ENCODE measurements at places on chromosomes 4 and X.
A peak's percentile ranks its signal among the peaks of the same experiment; 100 is the strongest.

- DNase-seq = no peak
These were observed 90.1 kb upstream of the EFHC2 start for GRCh38 chrX:44433556-44433955.

GRCh38 chrX:78555401-78555980 is 103.6 kb downstream of the RTL3 start:
- peak; percentile 7 for DNase-seq

DNA sequence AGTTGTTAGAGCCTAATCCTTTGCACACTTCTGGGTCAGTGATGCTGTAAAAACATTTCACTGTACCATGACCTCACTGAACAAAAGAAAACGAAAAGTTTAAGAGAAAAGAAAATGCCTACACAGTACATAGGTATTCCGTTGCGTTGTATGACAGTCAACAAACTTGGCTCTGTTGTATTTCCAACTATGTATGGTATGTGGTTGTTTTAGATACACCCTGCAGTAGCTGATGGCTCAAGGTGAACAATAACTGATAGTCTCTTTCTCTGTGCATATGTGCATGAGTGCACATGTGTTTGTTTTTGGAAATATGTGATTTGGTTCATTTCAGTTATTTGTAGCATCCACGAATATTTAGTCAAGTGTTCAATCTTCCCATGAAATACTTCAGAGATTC is 176.0 kb downstream of the BMPR1B start:
- no peak for DNase-seq

DNA sequence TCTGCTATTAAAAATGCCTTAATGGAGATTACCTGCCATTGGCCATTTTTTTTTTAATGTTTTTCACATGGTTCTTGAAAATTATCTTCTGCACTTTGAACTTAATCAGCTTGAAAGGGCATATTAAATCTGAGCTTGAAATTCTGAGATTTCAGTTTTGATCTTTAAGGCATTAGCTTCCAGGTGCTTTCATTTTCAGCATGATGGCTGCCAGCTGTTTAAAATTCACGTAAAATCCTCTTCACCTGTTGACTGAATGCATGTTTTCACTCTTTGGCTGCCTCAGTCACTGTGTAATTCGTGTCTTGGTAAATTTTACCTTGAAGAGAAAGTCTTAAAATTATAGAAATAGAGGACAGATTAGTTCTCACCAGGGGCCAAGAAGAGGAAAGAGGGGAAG is 39.6 kb downstream of the SMAD1 start:
- DNase-seq = no peak

GRCh38 chr4:77599378-77599777 is 6.2 kb upstream of the CXCL13 start:
- no peak for DNase-seq

GRCh38 chrX:153499341-153499740 is 4.6 kb downstream of the BGN start:
- DNase-seq = no peak

- DNase-seq = no peak
These were observed 109.9 kb upstream of the FAM47C start for GRCh38 chrX:36898301-36898700.

GRCh38 chr4:10111067-10111801 is 5.4 kb downstream of the WDR1 start:
- no peak for DNase-seq

DNA sequence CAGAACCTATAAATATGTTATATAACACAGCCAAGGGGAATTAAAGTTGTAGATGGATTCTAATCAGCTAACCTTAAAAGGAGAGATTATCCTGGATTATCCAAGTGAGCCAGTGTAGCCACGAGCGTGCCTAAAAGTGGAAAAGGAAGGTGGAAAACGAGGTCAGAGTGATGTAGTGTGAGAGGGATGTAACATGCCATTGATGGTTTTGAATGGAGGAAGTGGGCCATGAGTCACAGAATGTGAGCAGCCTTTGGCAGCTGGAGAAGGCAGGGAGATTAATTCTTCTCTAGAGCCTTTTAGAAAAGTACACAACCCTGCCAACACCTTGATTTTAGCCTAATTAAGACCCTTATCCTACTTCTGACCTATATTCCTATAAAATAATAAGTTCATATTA is 149.1 kb downstream of the SLC39A8 start:
- DNase-seq = no peak

- no peak for DNase-seq
These were observed 287.7 kb upstream of the PCDH18 start for GRCh38 chr4:137819964-137820383.

DNA sequence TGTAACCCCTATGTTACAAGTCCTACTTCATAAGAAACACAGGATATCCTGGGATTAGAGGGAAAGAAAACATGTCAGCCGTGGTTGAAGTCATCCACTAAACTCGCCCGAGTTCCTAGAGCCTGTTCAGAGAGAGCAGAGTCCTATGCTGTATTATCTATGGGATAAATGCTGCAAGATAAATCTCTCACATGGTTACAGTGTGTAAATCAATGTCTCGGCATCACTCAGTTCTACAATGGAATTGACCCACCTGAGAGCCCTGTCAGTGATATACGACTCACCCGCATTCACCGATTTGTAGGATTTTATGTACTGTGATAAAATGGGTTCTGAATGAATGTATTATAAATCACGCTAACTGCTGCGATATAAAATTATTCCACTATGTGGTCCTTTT is 127.8 kb upstream of the ANXA3 start:
- no peak for DNase-seq

GRCh38 chr4:94507708-94508107 is 56.0 kb downstream of the PDLIM5 start:
- DNase-seq = no peak

DNA sequence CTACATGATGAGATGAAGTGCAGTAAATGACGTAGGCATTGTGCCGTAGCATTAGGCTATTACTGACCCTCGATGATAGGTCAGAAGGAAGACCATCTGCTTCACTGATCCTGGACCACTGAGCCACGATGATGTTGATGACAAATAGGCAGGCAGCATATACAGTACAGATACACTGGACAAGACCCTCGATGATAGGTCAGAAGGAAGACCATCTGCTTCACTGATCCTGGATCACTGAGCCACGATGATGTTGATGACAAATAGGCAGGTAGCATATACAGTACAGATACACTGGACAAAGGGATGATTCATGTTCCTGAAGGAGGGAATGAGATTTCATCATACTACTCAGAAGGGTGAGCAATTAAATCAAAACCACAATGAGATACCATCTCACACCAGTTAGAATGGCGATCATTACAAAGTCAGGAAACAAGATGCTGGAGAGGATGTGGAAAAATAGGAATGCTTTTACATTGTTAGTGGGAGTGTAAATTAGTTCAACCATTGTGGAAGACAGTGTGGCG is 50.9 kb downstream of the BEND4 start:
- DNase-seq = no peak

- DNase-seq = no peak
These were observed 172.2 kb downstream of the PPARGC1A start for GRCh38 chr4:23717528-23718248.

DNA sequence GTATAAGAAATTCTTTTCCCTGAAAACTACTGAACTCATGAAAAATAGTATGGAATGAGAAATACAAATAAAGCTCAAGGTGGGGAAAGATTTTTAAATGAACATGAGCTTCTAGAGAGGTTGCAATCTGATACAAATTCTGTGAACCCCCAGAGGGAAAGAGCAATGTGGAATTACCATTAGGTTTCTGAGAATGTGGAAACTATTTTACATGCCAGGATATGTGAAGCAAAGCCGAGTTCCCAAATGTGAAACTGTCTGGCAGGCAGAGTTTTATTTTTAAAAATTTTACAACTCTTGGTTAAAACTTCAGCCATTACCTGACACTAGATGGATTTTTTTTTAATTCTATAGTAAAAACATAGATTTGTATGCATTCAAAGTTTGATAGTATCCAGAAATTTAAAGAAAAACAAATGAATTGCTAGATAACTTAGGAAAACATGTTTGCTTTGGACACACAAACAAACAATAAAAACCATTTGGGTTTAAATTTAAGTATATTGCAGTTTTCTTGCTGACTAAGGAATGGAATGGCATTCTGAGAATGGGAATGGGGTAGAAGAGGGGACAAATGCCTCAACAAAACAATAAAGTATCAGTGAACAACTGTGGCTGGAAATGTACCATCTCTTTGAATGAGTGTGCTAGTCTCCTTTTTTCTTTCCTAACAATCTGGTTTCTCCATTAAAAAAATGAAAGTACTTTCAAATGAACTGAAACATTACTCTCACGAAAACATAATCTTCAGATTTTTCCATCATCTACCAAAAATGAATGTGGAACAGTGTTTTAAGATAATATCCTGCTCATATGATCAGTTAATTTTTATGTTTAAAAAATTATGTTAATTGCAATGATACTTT is 99.6 kb downstream of the PCDH18 start:
- no peak for DNase-seq

- DNase-seq = no peak
These were observed 48.6 kb upstream of the TMEM164 start for GRCh38 chrX:109954333-109954732.

DNA sequence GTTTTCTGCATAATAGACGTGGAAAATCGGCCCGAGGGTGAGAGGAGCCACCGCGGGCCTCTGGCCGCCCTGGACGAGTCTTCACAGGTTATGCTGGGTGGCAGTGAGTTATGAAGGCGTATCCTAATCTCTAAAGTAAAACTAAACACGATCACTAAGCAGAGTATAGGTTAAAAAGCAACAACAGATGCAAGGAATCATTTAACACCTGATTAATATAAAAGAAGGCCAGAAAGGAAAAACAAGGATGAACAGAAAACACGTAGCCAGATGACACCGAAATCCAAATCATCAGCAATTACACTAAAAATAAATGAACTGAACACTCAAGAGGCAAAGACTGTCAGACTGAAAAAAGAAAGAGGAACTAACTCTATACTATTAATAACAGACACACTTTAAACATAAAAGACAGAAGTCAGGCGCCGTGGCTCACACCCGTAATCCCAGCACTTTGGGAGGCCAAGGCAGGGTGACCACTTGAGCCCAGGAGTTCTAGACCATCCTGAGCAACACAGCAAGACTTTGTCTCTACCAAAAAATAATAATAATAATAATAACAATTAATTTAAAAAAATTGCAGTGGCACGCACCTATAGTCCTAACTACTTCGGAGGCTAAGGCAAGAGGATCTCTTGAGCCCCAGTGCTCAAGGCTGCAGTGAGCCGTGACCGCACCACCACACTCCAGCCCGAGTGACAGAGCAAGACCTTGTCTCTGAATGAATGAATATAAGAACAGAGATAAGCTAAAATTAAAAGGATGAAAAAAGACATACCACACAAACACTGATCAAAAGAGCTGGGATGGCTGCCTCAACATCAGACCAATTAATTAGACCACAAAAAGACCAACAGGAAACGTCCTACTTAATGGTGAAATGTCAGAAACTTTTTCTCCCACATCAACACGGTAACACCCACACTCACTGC is 30.0 kb downstream of the CTBP1 start:
- peak; percentile 25 for DNase-seq

GRCh38 chr4:110508827-110509710 is 33.1 kb downstream of the ENPEP start:
- no peak for DNase-seq

DNA sequence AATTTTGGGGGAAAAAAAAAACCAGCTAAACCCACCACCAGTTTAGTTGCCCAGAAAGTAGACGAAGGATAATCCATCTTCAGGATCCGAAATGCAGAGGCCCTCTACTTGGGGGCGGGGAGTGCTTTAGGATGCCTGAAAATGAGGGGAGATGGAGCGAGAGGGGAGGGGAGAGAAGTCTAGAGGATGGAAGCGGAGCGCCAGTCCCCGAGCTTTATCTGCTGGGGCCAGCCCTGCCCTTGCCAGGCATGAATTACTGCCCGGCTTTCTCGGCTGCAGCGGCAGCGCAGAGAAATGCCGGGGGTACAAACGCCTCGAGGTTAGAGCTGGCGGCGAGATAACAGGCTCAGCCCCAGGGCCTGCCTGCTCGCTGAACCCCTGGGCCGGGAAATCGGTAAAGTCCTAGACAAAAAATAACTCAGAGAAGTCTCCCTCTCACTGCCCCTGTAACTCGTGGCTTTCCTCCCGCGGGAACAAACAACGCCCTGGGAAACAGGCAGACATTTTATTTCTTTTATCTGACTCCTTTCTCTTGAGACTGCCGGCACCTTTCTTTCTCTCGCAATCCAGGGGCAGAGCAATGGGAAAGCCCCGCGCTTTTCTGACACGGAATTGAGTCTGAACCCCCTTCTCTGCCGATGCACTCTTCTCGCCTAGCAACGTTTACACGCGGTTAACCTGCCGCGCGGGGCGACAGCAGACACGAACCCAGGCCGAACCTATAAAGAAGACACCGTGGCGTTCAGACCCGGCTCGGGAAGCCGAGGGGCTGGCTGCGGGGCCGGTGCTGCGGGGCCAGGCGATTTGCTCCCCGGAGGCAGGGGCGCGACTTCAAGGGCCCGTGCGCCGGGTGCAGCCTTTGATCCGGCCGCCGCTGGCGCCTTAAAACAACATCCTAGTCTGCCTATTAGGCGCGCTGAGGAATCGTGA is 3.1 kb upstream of the MSX1 start:
- no peak for DNase-seq

DNA sequence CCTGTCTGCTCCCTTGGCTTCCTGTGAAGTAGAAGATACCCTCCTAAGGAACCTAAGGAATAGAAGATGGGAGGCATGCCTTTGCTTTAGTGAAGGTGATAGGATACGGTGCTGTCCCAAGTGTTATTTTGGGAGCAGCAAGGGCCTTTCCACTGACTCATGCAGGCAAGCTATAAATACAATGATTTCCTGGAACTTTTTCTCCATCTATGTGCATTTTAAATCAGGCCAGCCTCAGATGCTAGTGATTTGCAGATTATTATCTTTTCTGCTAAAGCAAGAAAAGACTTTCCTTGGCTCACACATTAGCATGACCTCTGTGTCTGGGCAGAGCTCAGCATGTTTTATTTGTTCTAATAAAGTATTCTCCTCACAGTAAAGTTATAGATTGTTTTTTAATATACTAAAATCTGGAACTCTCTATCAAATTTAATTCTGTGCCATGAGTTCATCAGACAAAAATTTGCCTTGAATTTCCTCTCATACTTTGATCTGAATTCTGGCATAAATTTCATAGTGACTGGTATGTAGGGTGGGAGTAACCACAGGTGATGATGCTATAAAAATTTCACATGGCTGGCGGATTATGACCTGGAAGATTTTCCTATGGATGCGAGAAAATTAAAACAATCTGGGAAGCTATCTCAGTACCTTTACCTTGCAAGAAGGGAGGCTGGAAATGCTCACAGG is 131.7 kb downstream of the REPS2 start:
- no peak for DNase-seq

DNA sequence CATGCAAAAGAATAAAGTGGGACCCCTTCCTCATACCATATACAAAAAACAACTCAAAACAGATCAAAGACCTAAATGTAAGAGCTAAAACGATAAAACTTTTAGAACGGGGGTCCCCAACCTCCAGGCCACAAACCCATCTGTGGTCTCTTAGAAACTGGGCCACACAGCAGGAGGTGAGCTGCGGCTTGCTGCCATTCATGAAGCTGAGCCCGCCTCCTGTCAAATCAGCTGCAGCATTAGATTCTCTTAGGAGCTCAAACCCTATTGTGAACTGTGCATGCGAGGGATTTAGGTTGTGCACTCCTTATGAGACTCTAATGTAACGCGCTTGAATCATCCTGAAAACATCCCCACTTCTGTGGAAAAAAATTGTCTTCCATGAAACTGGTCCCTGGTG is 7.0 kb upstream of the GATA1 start:
- no peak for DNase-seq
